ENCODE measurements at places on chromosomes 3 and 15. TPM values are rescaled to one million over a fixed set of nuclear protein-coding genes. Genes with fewer than 3 reads are reported as not detected.

DNA sequence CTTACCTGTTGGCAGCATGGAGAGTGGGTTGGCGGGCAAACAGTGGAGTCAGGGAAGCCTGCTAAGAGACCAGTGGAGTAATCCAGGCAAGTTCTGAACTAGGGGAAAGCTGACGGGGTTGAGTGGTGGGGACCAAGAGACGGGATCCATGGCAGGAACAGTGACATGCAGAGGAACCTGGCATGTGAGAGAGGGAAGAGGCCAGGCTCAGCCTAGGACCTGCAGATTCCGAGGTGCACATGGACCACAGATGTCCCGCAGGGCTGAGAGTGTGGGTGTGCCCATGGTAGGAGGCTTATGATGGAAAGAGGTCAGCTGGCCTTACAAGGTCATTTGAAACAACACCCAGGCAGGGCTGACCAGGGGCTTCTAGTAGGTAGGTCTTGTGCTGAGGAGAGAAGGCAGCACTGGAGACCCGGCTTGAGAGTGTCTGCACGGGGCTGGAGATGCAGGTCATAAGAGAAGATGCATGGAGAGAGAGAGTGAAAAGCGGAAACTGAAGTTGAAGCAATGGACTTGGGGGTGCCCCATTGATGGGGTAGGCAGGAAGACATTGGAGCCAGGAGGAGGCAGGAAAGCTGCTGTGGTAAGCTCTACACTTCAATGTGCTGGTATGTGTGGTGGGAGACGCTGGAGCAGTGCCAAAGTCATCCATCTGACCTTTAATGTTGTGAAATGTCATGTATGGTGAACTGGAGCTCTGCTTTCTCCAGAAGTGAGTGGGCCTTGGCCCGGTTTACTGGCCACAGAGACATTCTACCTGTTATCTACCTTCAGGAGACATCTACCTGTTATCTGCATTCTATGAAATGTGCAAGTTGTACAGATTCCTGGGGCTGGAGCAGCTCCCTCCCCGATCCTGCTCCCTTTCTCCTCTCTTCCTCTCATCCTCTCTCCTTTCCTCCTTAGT, 4.6 kb downstream of the SPSB4 start:
- DNase-seq, result no peak

- DNase-seq, result no peak
Measured at GRCh38 chr15:66879531-66880368, 177.7 kb downstream of the SMAD6 start.

P3H2 gene
- not detected for total RNA-seq

LCTL gene
- total RNA-seq, result not detected

- no peak for DNase-seq
Measured at GRCh38 chr3:73558727-73559075, 66.0 kb downstream of the PDZRN3 start.

GRCh38 chr15:98127586-98127985, 167.1 kb downstream of the ARRDC4 start:
- DNase-seq, result no peak
